ENCODE measurements at places on chromosomes 7 and 10. TPM values are rescaled to one million over a fixed set of nuclear protein-coding genes. Genes with fewer than 3 reads are reported as not detected.

Gene HYCC1
- 17.8 TPM for total RNA-seq

Gene CNPY1
- total RNA-seq, result not detected

Gene GATA3
- 27.2 TPM for total RNA-seq

DNA sequence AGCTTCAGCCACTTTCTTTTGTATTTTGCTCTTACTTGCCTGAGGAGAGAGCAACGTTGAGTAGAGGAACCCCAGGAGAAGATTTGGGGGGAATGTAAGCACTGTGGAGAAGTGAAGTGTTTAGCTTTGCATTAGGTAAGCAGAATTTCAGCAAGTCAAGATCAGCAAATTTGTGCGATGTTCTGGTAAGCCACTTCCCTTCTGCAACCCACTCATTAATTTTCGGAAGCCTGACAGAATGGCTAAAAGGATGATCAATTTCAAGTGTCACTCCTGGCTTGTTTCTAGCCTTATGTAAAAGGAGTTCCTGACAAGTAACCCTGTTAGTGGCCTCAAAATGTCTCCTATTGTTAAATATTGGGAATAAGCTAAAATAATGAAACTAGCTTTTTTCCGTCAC is 48.5 kb upstream of the NXPH1 start:
- no peak for DNase-seq

- DNase-seq, result peak; percentile 56
Observed at GRCh38 chr7:55365205-55365674, at the start of gene LANCL2. Gene LANCL2 (plus strand): TSS chr7:55365337. CDS start chr7:55366026, 689 bp downstream.

DNA sequence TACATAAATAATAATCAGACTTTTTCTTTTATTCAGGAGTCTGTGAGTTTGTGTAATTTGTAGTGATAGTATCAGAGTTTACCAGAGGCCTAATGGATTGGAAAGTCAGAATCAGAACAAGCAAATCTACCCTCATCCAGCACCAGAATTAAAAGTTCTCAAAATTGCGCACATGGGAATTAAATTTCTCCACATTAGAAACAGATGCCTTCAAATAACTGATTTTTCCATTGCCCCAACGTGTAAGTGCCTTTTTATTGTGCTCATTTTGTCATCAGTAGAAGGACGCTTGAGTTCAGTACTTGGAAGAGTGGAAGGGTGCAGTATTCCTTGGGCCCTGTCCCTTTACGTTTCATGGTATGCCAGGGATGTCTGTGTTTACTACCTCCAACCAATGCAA is 32.8 kb downstream of the BICC1 start:
- no peak for DNase-seq

- no peak for DNase-seq
Observed at GRCh38 chr7:116595063-116595462, 70.2 kb downstream of the CAV1 start.

DNA sequence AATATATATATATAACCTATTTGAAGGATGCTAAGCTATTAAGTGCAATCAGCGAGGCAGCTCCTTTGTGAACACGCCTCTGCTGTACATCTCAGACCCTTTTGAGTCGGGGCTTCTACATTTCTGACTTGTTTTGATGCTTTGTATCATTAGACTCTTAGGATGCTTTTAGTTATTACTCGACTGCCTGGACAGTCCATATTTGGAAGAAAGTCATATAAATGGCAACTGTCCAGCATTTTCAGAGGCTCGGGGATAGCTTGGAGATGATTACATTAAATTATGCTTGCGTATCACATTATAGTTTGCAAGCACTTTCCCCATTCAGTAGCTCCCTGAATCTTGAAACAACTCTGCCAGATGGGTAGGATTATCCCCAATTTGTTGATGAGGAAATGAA is 257.9 kb downstream of the PTEN start:
- DNase-seq, result no peak

- peak; percentile 97 for DNase-seq
Observed at GRCh38 chr7:44978511-44979366, at the start of gene MYO1G. Gene MYO1G (minus strand): TSS chr7:44979015. CDS start chr7:44978961, 54 bp downstream.

Measured in activated CD8-positive, alpha-beta T cell treated with anti-CD3 and anti-CD28 coated beads for 36 hours (primary cell).